ENCODE measurements at places on chromosomes 1 and 21.

- H3K4me3 ChIP-seq: no peak overlapping the region
- no peaks in the 10 kb centered on the region for H3K4me1 ChIP-seq
- H3K36me3 ChIP-seq: no peaks in the 10 kb centered on the region
- no peak overlapping the region for H3K27ac ChIP-seq
- no peaks in the 10 kb centered on the region for H3K27me3 ChIP-seq
Measured at GRCh38 chr1:154899041-154899440, 29.0 kb upstream of the KCNN3 start.

DNA sequence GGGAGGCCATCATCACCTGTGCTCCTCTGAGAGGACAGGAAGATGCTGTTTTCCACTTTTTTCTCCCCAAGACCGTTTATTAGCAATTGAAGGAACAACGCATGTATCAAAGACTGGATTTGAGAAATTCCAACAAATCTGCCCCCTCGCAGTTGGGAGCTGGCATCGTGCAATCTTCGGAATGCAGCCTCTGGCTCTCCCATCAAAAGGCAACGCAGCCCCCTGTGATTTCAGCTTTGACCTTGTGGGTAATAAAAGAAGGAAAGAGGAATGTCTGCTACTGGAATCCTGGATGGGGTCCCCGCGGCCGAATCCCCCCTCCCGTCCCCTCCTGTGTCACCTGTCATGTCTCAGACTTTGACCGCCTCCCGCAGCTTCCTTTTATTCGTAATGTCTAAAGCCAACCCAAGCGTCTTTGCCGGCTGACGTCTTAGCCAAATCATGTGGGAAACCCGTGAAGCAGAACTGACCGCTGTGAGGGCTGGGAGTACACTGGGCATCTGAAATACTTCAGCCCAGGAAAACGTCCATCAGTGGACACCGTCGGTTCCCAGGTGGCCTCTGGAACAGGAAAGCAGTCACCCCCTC, 101.5 kb downstream of the WDR4 start:
- H3K27me3 ChIP-seq: peaks cover 49% of the 10 kb centered on the region
- no peak overlapping the region for H3K4me3 ChIP-seq
- peaks cover 3% of the 10 kb centered on the region for H3K4me1 ChIP-seq
- no peak overlapping the region for H3K27ac ChIP-seq
- H3K36me3 ChIP-seq: no peaks in the 10 kb centered on the region

DNA sequence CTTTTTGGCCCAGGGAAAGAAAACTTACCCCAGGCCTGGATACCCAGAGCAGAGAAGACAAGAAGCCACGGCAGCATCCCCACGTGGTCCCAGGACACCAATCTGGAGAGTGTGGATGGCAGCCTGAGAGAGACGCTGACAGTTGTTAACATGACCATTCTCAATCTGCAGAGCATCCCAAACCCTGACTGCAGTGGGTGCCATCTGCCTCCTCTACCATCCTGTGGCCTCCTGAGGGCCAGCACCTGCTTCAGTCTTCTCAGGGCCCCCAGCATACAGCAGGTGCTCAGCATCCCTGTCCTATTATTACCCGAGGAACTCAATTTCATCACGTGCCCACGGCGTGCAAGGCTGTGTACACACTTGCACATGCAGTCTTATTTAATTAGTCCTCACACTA, 785 bp downstream of the PGLYRP4 start:
- H3K27ac ChIP-seq: no peak overlapping the region
- H3K4me1 ChIP-seq: peaks cover 21% of the 10 kb centered on the region
- no peak overlapping the region for H3K4me3 ChIP-seq
- H3K36me3 ChIP-seq: no peaks in the 10 kb centered on the region
- H3K27me3 ChIP-seq: peaks cover 3% of the 10 kb centered on the region

GRCh38 chr21:19475525-19475924, 1071.9 kb upstream of the TMPRSS15 start:
- H3K27ac ChIP-seq: no peak overlapping the region
- no peaks in the 10 kb centered on the region for H3K4me1 ChIP-seq
- no peaks in the 10 kb centered on the region for H3K27me3 ChIP-seq
- H3K36me3 ChIP-seq: no peaks in the 10 kb centered on the region
- no peak overlapping the region for H3K4me3 ChIP-seq

- no peak overlapping the region for H3K4me3 ChIP-seq
- no peaks in the 10 kb centered on the region for H3K36me3 ChIP-seq
- no peaks in the 10 kb centered on the region for H3K4me1 ChIP-seq
- H3K27me3 ChIP-seq: no peaks in the 10 kb centered on the region
Measured at GRCh38 chr21:18002393-18002792, 183.2 kb upstream of the C21orf91 start.

DNA sequence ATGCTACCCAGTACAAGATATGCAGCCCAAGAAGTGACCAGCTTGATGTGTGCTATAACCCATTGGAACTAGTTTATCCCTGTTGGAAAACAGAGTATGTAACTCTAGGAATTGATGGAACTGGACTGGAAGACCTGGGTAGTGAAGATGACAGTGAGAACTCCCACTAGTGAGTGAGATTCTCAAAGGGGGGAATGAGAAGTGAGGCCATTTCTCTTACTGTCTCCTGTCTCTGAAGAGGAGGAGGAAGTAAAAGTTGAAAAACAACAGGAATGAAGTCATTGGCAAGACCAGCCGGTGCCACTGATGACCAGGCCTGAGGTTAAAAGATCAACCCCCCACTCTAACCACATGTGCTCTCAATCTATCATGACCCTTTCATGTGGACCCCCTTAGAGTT, 20.9 kb downstream of the PLA2G2F start:
- no peaks in the 10 kb centered on the region for H3K4me1 ChIP-seq
- no peaks in the 10 kb centered on the region for H3K36me3 ChIP-seq
- no peaks in the 10 kb centered on the region for H3K27me3 ChIP-seq
- no peak for DNase-seq

DNA sequence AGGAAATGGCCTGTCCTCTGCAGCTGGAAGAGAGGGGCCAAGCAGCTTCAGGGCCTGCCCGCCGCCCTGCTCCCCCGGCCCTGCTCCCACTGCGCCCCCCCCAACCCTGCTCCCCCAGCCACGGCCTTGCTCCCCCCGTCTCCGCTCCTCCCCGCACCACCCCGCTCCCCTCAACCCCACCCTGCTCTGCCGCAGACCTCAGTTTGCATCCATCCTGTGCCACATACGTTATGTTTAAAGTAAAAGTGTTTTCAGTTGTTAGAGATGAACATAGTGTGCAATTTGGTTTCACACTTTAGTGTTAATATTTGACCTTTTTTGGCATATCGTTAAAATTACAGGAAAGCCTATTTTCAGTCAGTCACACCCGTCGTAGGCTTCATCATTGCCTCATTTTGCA, 34.1 kb upstream of the DIP2A start:
- no peak overlapping the region for H3K27ac ChIP-seq
- no peaks in the 10 kb centered on the region for H3K27me3 ChIP-seq
- peaks cover 23% of the 10 kb centered on the region for H3K36me3 ChIP-seq
- H3K4me1 ChIP-seq: no peaks in the 10 kb centered on the region

All from keratinocyte (primary cell).